Karpas-422 (cell line): ENCODE measurements at places on chromosomes 6 and 20. TPM values are rescaled to one million over a fixed set of nuclear protein-coding genes. Genes with fewer than 3 reads are reported as not detected.
A peak's percentile ranks its signal among the peaks of the same experiment; 100 is the strongest.

DNA sequence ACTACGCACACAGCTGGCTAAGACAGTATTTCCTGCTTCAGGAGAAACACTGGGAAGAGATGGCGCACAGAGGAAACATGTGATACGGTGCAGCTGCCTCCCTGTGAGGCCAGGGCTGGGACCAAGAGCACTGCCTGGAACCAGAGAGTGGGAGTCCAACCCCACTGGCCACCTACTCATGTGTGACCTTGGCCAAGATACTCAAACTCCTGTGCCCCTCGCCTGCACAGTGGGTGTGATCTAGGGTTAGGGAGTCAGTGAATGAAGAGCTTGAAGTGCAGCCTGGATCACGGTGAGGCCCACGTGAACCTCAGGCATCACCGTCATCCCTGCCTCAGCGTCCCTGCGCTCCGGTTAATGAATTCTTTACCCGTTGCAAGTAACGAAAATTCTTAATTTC is 41.7 kb upstream of the MPC1 start:
- no peak for DNase-seq

DNA sequence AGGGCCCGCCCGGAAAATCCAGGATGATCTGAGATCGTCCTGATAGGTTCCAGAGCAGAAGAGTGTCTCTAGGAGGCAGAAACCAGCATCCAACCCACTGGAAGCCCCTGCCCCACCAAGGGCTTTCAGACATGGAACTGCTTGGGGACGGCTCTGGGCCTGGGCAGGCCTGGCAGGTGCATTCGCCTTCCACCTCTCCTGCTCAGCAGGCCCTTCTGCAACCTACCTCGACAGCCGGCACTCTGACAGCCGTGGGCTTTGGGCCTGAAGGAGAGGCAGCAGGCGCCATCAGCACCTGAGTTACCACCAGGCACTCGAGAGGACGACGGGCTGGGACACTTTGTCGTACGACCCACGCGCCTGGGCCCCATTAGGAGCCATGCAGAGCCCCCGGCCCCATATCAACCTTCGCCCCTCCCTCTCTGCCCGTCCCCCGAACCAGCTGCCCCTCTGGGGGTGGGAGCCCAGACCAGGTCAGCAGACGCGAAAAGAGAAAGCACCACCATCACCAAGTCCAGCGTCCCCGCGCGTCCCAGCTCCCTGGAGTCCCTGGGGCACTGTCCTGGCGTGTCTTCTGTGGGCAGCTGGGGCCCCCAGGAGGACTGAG is 44.6 kb downstream of the KCNQ2 start:
- no peak for DNase-seq

DNA sequence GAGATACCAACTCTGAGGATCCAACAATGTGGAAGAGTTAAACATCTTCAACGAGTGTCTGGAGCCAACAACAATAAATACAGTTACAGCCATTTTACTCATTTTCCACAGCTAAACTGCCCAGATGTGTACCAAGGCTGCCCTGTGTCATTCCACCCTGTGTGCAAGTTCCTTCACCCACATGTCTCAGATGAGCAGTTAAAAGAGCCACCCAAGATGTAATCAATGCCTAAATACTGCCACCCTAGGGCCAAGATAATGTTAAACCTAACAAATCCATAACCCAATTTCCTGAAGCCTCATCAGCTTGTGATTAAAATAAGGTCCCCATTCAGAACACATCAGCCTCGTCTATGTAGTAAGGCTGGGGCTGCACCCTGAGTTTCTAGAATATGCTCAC is 59.9 kb downstream of the GMDS start:
- no peak for DNase-seq

- no peak for DNase-seq
Measured at GRCh38 chr6:53792016-53792415, 2.8 kb upstream of the LRRC1 start.

GRCh38 chr20:40953856-40954255 is 74.8 kb upstream of the TOP1 start:
- DNase-seq: no peak

DNA sequence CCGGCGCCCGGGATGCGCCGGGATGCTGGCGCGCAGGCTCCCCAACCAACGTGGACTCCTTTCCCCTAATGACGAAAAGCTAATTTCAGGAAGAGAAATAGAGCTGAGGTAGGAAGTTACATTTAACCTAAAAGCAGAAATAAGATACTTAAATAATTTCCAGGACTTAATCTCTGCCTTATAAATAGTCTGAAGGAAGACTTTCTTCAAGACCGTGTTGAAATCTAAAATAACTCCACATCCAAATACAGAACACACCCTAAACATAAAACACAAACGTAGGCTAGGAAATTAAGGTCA is 1.3 kb downstream of the ASF1A start:
- DNase-seq: no peak

DNA sequence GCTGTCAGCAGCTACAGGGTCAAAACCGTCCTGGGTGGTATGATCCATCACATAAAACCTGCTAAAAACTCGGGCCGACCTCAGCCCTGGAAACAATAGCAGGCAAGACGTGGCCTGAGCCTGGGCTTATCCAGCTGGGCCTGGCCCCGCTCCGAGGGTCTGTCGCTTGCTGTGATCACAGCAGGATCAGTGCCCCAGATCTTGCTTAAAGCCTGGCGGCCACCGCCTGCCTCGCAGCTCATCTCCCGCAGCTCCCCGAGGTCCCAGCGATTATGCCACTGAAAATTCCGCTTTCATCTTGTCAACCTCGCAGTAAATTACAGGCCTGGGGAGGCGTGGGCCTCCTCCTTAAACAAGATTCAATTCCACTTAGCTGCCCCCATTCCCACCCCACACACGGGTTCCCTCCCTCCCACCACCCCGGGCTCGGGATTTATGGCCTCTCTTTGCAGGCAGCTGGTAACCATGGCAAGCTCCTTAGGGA is 40.1 kb downstream of the CDH22 start:
- no peak for DNase-seq

DNA sequence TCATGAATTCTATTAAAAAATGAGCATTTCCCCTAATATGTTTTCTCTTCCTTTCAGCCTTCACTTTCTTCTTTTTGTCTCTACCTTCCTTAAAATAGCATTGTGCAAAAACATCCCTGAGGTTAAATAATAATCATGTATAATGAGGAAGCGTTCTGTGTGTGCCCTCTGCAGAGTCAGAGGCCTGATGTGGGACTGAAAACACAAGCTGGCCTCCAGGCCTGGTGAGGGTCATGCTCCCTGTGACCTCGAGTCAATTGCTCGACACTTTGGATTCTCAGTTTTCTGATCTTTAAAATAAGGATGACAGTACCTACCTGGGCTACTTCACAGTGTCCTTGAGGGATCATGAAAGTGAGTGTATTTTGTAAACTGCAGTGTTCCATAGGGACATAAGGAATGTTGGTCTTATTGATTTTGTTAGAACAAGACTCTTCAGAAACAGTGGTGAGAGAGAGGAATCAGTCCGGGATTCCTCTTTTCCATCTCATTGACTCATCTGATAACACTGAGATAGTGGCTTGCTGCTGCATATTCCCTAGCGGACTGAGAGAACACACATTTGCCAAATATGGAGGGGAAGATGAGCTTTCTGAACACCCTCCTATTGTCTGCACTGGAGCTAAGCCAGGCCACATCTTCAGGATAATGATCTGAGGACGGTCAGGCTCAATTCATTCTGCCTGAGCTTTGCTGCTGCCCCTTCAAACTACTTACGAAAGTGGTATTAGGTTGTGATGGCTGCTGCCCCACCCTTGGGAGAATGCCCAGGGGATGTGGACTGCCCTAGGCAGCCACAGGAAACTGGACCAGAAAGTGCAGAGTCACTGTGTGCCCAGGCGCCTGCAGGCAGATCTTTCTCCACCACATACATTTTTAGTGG is 39.6 kb upstream of the PDE7B start:
- no peak for DNase-seq

PCMT1 gene
- total RNA-seq: 79.1 and 116 TPM in 2 replicates

- DNase-seq: no peak
Measured at GRCh38 chr6:139534472-139535115, 160.1 kb upstream of the CITED2 start.

DNA sequence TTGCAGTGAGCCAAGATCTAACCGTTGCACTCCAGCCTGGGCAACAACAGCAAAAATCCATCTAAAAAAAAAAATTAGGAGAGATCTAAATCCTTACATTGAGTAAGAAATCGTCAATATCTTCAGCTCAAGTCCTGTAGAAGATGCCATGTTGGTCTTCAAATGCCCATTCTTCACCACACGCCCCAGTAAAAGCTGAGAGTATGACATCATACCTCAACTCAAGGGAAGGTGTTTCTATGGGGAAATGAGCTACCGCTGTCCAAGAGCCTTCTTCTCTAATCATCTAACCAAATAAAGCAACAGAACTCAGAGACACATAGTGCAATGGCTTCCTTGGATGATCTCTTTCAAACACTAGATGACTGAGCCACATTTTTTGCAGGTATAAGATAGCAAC is 2.5 kb upstream of the ZC3H12D start:
- no peak for DNase-seq

DNA sequence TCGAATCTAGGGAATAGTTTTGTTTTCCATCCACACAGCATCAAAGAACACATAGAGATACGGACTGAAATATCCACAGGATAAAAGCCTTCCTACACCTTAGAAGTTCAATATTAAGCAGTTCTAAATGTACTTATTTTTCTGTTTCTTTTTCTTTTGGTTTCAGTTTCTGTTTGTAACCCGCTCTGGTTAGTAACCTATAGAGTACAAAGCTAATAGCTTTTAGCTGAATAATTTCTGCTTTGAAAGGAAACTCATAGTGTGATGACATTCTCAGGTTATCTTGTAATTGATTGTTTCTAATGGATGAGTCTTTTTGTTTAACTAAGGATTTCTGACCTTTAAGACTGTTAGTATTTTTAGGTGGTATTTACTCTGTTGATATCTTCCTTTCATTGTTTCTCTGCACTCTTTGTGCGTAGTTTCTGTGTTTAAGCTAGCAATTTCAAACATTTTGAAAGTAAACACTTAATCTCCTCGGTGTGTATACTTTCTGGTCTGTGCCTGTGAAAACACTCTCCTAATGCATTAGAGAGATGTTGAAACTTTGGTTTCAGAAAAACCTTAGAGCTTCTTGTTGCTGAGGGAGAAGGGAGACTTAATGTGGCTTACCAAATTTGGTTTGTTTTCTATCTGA is 385.5 kb downstream of the HDGFL1 start:
- no peak for DNase-seq

RAMACL gene
- 1.7 and 3.6 TPM in 2 replicates for total RNA-seq

- no peak for DNase-seq
Measured at GRCh38 chr6:43737272-43738081, 32.5 kb upstream of the VEGFA start.

DNA sequence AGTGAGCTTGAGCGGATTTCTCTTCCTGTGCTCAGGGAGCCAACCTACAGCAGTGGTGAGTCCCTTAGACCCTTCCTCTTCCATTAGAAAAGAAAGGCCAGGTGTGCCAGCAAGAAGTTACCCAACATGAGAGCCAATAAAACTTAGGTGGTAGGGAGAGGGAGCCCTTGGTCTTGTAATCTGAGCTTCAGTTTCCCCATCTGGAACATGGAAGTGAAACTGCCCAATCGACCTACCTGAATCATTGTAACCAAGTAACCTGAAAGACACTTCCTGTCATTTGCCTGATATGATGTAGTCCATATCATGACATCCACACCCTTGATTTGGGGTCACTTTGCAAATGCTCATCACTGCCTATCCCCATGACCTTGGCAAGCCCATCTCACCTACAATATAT is 66.4 kb downstream of the MDGA1 start:
- peak; percentile 86 for DNase-seq

GRCh38 chr6:170293341-170294231 is 2.7 kb upstream of the DLL1 start:
- DNase-seq: no peak

TINAG gene
- not detected in 2 replicates for total RNA-seq

DNA sequence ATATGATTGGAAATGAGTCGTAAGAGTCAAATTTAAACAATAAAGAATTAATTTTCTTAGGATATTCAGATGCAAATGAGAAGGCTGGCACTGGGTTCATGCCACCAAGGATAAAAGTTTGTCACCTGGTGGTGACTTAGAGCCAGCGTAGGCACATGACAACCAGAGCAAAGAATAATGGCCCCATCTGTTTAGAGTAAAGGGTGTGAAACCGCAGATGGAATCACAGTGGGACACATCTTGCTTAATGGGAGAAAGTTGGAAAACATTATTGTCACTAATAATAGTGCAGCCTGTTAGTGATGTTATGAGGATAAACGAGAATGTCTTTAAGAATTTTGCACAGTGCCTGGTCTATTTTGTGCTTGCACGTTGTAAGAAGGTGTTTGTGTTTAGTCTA is 727.8 kb downstream of the QKI start:
- DNase-seq: no peak
